ENCODE measurements at places on chromosomes 3 and 15.

DNA sequence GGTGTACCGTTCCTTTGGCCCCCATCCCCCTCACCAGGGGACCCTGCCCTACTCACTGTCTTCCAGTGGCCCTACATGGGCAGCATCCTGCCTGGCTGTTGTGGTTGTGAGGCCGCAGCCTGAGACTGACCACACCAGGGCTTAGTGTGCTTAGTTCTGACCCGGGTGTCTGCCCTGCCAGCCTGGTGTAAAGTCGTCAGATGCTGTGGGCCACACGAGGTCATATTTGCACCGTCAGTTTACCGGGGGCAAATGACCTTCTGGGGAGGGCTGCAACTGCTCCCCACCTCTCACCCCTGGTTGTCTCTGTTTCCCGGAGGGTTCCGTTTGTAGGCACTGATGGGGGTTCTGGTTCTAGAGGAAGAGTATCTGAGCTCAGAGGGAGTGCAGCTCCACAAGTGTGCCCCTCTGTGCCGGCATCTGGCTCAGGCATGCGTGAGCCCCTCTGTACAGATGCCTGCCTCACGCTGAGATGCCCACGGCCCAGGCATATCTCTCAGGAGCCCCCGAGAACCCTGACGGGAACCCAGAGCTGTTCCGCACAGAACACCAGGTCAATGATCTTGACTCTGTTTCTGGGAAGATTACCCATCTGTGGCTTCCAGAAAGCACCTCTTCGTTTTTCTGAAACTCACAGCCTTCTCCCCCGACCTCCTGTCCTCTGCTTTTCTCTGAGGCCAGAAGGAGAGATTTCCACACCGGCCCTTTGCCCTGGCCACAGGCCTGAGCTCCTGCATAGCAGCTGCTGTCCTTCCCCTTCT, 19.2 kb downstream of the KLF13 start:
- no peak for DNase-seq

- DNase-seq, result no peak
Observed at GRCh38 chr15:42494998-42495360, 455 bp upstream of the SNAP23 start.

DNA sequence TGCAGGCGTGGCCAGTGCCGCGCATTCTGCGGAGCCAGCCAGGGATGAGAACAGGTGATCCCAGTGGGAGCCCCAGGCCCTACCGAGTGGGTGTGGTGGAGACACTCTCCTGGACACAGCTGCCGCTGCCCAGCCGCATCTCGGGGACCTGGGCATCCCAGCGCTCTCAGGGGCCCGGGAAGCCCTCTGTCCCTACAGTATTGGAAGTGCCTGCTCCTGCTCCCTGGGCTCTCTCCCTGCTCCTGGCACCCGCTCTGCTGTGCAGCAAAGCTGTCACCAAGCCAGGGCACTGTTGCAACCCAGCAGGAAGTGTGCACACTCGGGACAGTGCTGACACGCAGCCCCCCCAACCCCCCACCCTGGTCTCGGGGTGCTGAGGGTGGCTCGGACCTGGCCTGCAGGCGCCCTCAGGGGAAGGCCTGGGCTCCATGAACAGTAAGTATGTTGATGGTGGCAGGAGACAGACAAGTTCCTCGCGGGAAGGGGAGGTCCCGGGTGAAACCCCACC, 1177.4 kb upstream of the GBE1 start:
- no peak for DNase-seq

DNA sequence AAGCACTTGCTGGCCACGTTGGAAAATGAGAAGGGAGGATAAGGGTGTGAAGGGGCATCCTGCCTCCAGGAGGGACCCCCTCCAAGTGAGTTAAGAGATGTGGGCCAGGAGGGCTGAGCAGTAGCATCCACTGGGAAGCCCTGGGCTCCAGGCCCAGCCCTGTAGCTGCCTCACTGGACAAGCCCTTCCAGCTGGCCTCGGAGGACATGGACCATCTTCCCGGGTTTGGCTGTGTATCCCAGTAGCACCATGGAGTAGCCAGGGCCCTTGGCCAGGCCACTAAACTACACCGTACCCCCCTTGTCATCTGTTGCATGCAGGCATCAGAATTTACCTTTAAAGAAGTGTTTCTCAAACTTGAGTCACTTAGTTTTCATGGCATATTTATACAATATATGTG, 29.4 kb upstream of the ALDH1L1 start:
- no peak for DNase-seq

DNA sequence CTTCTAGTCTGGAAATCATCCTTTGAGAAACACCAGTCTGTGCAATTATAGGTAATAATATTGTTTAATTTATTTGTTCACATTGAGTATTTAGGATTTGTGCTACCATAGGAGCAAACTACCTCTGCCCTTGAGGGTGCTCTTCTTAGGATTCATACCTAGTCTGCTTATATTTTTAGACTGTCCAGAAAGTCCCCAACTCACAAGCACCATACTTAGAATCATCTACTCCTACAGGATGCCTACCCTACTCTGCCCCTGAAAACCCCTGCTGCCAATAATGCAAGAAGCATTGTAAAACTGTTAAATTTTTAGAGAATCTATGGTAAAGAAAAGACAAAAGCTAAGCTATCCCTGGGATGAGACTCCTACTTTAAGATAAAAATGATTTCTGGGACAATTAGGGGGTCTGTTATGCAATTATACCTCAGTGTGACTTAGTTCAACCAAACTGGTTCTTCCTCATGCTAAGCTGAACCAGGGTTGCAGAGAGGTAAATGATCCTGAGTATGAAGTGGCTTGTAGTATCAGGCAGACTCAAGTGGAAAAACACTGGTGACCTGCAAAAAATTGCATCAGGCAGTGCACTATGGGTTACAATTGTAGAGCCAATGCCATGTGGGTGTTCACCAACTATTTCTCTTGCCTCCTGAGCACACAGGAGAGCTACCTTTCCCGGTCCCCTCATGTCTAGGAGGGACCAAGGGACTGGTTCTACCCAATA, 133.3 kb downstream of the TNIK start:
- no peak for DNase-seq

GRCh38 chr15:101322854-101323477, 27.9 kb upstream of the SNRPA1 start:
- no peak for DNase-seq

DNA sequence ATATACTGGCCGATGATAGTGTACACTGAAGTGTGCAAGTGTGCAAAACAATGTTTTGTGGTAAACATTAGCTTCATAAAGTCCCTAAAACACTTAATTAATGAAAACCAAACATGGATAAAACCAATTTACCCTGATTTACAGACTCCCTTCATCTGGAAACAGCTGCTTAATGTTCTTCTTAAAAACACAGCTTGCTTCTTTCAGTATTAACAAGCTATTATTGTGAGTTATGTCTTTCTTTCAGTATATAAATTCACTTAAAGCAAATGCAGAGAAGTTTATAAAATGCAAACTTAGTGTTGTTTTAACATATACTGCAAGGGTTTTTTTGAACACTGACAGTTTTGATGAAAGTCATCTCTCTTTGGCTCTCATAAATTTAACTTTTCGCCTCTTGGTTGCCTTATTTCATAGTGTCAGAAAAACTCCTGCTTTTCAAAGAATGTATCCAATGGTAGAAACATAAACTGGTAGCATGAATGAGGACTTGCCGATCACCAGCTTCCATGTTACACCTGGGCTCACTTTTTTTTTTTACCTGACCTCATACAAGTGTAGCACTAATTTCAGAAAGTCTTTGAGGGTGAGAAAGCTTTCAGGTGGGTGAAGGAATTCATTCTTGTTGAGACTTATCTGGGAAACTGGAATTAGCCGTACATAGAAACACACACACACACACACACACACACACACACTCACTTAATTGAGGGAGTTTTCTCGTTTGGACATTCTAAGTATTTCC, 532.2 kb downstream of the ROBO2 start:
- DNase-seq, result no peak

DNA sequence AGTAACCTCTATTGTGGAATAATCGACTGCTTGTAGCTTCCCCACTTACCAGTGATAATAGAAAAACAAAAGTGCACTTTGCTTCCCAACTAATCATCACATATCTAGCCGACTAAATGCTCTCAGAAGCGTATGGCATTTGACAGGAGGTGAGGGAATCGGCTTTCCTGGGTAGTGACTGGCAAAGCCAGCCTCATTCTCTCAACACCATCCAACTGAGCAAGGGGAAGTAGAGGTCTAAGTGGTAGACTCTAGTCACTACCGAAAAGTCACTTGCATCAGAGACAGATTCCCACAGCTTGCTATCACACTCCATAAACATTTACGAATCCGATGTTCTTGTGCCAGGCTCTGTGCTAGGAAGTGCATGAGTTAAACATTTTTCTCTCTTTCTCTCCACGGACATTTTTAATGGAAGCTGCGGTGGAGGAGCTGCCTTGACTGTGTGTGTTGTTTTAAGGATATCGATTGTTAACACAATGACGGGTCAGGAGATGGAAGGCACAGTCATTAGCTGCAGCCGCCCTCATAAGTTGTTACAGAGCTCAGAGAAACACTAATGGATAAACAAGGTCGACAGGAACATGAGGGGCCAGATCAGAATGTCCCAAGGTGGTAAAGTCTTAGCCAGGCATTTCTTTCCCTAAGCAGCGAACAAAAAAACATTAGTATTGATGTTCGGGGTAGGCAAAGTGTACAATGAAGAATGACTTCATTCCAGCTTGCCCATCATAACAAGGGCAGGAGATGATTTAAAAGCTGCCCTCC, 11.9 kb downstream of the ZNF385D start:
- DNase-seq, result no peak

- no peak for DNase-seq
Observed at GRCh38 chr3:185837414-185837813, 12.6 kb upstream of the IGF2BP2 start.

DNA sequence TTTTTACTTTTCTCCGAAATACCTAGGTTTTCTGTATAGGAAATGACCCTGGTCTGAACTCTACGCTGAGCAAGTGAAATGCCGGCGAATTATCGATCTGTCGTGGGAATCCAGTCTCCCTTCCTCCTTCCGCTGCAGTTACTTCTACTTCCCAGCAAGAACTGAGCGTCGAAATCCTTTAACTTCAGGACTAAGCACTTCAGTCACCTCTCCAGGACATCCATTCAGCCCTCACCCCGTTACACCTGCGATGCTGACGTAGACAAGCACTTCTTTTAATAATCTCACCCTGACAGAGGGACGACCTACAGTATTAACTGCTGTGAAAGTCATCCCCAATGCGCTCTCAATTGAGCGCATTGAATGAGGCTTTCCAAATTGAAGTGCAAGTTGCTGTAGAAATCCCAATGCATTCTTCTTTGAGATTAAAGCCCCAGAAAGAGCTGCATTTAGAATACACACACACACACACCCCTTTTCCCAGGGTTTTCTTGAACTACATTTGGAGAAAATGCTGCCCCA, 1.3 kb downstream of the TOP2B start:
- peak; percentile 77 for DNase-seq

- peak; percentile 72 for DNase-seq
Observed at GRCh38 chr3:155382396-155383042, 89.0 kb upstream of the STRIT1 start.

DNA sequence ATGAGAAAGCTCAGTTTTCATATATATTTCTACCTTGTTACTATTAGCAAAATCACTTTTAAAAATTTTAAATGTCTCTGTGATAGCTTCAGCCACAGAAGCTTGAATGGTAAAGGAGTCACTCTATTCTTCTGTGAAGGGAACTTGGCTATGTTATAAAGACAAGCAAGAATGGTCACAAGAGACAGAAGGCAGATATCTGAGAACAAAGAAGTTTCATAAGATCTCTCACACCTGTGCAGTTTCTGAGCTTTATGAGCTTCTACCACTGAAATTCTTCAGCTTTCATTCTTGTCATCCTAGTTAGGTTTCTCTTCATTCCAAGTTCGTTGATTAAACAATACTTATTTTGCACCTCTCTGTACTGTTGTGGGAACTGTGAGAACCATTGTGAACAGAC, 853.4 kb downstream of the IGSF11 start:
- no peak for DNase-seq

- no peak for DNase-seq
Observed at GRCh38 chr15:52378746-52379394, 83.3 kb upstream of the MYO5C start.

- DNase-seq, result no peak
Observed at GRCh38 chr3:24657870-24658510, 163.3 kb upstream of the THRB start.

DNA sequence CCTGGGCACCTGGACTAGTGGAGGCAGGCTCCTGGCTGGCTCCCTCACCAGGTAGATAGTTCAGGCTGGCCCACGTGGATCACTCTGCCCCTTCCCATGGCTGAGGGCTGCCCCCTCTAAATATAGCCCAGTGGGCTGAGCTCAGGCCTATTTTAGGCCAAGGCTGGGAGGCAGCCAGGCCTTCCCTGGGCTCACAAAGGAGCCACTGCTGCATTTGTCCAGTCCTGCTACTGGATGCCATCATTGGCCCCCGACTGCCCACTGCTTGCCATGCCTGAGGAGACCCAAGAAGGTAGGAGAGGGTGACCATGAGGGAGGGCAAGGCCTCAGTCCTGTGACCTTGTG, at the start of gene LSMEM2:
Gene LSMEM2 (plus strand): TSS at position 208 of the 345 bp plus-strand sequence. CDS start 27 bp downstream, at position 235.
- no peak for DNase-seq

DNA sequence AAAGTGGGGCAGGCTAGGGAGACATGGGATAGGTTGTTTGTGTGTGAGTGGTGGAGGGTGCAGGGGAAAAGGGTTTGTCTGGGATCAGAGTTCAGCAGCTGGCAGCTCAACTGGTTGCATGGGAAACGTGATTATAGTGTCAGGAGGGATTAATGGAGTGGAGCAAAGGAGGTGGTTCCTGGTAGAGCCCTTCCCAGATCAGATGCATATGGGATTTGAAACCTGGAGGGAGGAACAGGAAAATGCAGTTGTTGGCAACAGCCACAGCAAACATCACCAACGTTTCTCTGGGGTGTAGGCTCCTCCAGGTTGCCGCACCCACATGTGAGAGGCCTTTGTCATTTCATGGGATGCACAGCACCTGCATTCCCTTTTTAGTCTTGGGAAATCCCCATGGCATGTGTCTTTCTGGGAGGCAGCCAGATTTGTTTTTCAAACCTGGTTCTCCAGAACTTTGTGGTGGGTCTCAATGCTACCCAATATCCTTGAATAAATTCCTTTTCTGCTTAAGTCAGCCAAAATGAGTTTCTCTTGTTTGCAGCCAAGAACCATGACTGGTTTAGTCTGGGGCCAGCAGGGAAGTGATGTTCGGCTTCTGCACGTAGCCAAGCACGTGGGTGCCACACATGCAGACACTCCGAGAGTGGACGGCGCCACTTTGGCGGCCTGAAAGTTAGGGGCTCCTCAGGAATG, 61.3 kb downstream of the BDH1 start:
- no peak for DNase-seq

Data from Karpas-422 (cell line).